ENCODE measurements at places on chromosomes 7 and 10.

- no peak for DNase-seq
Measured at GRCh38 chr10:89639326-89639725, 5.7 kb downstream of the PANK1 start.

GRCh38 chr7:44460325-44460724, 30.1 kb downstream of the NUDCD3 start:
- no peak for DNase-seq

DNA sequence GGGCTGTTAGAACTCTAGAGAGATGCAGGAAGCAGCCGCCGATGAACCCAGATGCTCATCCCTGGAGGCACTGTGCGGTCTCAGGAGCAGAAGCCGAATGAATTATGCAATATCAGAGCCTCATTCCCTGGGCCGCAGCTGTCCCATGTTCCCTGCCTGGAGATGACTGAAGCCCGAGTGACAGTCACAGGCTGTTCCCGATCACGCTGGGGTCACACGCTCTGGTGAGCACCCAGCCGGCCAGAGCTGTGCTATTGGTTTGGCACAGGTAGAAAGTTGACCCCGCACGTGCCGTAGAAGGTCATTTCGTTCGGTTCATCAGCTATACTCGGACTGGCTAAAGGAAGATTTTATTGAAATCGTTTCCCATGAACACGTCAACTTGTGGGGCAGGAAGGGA, 140.5 kb upstream of the SH2B2 start:
- no peak for DNase-seq

- no peak for DNase-seq
Measured at GRCh38 chr10:91154842-91155241, 65.6 kb upstream of the PCGF5 start.

GRCh38 chr10:72924351-72924750, 30.3 kb downstream of the PLA2G12B start:
- no peak for DNase-seq

DNA sequence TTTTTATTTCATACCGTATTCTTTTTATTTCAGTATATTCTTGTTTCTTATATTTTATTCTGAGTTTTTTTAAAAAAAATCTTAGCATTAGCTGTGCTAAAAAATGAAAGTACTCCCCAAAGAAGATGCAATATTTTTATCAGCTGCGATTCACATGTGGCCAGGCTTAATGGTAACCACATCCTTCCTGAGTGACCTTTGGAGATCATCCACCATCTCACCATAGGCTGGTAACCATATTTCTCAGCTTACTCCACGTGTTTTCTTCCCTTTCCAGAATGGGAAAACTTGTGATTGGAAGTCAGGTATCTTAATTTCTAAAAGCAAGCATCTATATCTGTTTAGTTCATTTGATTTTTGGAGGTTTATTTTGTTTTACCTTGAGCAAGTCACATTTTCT, 18.8 kb upstream of the LIPM start:
- no peak for DNase-seq

GRCh38 chr7:139741789-139742344, 35.9 kb downstream of the HIPK2 start:
- no peak for DNase-seq

DNA sequence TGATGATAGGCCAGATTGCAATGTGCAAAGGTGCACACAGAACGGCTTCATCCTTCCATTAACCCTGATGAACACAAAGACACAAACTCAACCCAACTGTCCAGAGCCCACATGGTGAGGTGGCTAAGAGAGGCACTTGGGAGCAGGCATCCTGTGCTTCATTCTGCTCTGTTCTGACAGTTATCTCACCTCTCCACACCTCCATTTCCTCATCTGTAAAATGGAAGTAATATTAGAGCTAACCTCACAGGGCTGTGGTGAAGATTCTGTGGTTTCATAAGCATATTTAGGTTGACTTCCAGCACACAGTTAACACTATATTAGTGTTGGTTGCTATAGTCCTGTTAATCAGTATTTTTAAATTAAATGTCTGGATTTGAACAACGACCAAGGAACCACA, 126.3 kb downstream of the TAX1BP1 start:
- DNase-seq, result no peak

DNA sequence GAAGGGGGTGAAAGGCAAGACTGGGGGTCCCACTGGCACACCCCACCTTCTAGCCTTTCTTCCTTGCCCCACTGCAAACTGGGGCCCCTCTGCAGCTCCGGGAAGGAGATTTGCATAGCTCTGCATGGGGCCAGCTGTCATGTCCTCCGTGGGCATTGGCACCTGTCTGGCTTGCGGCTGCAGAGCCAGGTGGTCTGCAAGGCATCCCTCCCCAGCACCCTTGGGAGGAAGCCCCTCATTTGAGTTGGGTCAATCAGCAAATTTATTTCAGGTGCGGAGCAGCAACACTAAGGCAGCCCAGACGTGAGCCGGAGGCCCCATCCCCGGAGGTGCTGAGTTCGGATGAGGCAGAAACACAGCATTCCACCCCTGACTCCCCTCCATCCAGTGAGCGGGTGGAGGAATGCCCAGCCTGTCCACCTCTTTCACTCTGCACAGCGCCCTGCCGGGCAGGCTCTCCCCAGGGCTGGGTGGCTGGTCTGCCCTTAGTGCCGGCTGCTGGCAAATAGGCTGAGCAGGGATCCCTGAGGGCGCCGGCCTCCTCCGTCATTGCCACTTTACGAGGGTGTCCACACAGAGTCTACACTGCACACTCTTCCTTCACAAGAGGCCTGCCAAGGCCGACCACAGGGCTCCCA, 143.2 kb downstream of the TCERG1L start:
- DNase-seq, result no peak

GRCh38 chr10:43260117-43260761, 6.6 kb downstream of the RASGEF1A start:
- no peak for DNase-seq

DNA sequence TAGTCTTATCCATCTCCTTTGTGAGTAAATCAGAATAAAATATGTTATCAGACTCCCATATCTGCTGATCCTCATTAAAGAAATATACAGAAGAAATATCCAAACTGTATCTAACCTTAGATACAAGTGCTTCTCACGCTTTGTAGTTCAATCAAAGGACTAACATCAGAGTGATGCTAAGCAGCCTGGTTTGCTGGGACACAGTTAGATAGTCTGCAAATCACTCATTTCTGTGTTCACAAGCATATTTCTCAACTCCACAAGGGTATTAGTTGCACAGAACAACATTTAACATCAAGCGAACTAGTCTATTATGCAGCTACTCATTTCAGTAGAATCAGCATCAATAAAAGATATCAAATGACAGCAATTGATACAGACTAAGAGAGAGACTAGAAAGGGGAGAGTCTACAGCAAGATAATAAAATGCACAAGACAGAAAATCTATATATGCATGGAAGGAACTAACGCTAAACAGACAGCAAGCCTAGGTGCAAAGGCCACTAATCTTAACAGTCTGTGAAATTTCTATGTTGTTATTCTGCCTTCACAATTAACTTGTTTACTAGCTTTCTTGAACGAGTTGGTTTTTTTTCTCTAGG, 30.0 kb downstream of the DNAJC12 start:
- DNase-seq, result no peak

DNA sequence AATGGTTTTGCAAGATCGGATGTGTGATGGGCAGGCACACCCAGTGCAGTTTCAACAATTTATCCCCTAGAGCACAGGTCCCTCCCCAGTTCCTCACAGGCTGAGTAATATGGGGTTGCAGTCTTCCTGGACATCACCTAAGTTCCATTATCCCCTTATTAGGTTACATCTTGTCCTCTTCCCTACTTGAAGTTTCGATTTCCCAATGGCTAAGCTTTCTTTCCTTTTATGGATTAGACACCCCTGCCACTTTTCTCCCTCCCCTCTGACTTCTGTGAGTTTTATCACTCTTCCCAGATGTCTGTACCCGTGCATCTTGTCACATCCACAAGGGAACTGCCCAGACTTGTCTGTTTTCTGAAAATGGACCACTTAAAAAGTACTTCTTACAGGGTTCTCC, 2.4 kb upstream of the NIPSNAP2 start:
- no peak for DNase-seq

DNA sequence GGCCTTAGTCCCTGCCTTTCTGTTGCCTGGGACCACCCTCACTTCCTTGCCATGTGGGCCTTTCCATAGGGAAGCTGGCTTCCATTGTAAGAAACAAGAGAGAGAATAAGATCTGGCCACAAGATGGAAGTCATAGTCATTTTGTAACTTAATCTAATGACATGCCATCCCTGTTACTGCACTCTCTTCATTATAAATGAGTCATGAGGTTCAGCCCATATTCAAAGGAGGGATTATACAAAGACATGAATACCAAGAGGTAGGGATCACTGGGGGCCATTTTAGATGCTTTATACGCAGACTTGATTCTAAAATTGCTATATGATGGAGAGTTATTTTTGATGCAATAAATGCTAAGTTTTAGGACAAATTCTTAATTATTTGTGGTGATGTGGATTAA, 75.2 kb upstream of the CELF2 start:
- DNase-seq, result no peak

- no peak for DNase-seq
Measured at GRCh38 chr7:29116361-29117200, 29.8 kb downstream of the CPVL start.
